ELF-1 (cell line): ENCODE measurements at places on chromosomes 1 and 21.

DNA sequence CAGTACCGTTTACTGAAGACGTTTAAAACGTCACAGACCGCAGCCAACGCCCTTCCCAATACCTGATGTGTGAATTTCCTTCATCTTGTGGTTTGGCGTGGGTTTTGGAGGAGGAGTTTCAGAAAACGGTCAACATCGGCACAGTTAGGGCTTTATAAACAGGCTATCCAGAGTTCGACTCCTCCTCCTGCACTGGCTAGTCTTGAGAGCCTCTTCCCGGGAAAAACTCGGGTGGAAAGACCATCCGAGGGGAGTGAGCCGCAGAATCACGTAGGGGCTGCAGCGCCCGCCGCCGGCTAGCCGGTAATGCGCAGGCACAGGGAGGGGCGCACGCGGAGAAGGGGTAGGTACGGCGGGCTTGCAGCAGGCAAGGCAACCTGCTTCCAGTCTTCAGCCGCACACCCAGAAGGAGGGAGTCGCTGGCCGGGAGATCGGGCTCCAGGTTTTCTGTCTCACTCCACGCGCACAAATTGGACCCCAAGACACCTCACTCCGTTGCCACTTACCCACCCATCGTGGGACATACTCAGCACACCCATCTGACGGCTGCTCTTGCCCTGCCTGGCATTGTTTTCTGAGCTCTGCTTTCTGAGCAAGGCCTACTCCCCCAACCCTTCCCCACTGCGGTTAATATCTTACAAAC lies 25.4 kb downstream of the SLC19A2 start:
- peak; percentile 58 for DNase-seq

GRCh38 chr1:217019475-217019874 lies 296.2 kb upstream of the ESRRG start:
- DNase-seq = no peak

GRCh38 chr1:201184307-201185122 lies 6.1 kb upstream of the IGFN1 start:
- DNase-seq = peak; percentile 81

DNA sequence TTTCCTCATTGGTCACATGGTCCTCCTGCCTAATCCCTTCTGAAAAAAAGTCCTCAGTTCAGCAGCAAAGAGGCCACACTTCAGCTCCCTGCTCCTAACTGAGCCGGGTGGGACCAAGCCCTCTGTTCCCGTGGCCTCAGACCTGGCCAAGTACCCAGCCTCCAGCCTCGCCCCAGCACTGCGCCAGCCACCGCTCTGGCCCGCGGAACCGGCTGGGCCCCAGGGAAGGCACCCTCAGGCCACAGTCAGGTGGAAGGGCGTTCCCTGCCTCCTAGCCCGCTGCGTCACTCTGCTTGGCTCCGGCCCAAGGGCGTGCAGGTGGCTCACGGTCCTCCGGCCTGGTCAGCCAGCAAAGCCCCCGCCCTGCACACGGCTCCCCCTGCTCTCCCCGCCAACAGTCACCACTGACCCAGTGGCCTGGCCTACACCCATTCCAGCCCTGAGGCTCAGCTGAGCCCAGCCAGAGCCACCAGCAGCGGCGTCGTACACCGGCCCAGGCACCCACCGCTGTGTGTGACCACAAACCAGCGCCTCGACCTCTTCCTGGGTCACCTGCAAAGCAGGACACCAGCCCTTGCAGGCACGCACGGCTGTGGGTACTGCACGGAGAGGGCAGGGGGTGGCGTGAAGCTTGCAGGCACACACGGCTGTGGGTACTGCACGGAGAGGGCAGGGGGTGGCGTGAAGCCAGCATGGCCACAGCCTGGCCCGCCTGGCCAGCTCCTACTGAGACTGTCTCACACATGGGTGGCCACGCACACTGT lies 19.4 kb downstream of the NADK start:
- peak; percentile 46 for DNase-seq
